NCI-H1694 (cell line): ENCODE measurements at places on chromosomes 1 and 21.

GRCh38 chr1:180926164-180926981 is 13.7 kb downstream of the KIAA1614 start:
- DNase-seq = peak; percentile 98

GRCh38 chr1:14403961-14404645 is 194.4 kb upstream of the KAZN start:
- no peak for DNase-seq

DNA sequence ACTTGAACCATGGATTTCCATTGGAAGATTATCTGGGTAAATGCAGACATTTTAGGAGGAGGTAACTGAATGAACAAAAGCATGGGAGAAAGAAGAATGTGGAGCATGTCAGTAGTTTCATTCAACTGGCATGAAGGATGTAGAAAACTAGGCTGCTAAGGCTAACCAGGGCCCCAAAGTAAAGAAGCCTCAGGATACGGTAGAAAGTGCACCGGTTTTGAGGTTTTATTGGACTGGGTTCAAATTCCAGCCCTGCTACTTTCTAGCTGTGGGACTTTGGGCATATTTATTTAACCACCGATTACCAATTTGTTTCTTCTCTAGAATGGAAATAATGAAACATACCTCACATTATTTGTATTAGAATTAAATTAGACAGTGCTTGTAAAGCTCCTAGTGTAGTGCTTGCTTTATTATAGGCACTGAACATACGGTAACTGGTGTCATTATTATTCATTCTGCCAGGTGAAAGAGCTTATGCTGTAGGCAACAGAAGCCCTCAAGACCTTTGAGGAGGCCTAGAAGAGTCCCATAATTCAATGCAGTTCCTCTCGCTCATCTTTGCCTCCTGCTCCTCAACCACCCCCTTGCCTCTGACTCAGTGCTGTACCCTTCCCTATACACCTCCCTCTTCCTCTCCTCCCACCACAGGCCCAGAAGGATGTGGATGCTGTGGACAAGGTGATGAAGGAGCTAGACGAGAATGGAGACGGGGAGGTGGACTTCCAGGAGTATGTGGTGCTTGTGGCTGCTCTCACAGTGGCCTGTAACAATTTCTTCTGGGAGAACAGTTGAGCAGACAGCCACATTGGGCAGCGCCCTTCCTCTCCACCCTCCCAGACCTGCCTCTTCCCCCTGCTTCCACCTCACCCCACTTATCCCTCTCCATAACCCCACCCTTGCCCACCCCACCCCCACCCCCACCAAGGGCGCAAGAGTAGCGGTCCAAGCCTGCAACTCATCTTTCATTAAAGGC is 2.5 kb upstream of the CHTOP start:
- DNase-seq = no peak

GRCh38 chr1:6547301-6547700 is 7.0 kb downstream of the NOL9 start:
- no peak for DNase-seq

GRCh38 chr1:207217778-207218511 is 103.5 kb upstream of the CD55 start:
- no peak for DNase-seq

DNA sequence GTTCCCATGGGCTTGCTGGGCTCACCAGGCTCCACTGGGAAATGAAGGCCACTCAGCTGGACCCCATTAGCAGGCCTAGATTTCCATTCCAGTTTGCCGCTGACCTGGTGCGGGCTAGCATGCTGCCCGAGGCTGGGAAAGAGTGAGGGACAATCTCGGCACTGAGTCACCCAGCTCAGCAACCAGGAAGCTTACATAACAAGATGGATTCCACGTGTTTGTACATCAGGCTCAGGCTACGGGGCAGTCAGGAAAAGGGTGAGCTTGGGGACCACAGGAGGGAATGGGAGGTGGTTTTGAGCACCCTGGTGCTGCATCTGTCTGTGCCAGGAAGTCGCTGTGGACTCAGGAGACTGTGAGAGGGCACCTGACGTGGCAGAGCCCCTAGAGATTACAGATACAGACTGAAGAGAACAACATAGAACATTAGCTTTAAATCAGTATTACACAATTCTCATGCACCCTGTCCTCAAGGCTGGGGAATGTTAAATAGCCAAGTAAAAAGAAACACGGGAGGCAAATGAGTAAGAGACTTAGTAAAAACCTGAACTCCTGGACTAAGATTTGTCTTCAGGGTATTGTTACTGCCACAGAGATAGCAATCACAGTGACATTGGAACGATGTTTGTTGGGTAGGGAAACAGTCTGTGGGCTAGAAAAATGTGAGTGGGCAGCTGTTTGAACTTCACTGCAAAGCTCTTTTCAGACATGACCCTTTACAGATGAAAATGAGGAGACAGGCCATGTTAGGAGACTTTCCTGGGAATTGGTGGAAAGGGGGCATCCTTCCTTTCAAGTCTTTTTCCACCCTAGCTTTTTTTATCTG is 51.1 kb downstream of the GLUL start:
- no peak for DNase-seq
